Activated naive CD4-positive, alpha-beta T cell treated with anti-CD3 and anti-CD28 coated beads for 36 hours (primary cell): ENCODE measurements at places on chromosomes 2 and 18. TPM values are rescaled to one million over a fixed set of nuclear protein-coding genes. Genes with fewer than 3 reads are reported as not detected.

GRCh38 chr2:174078275-174078674 is 113.1 kb upstream of the SP3 start:
- DNase-seq = no peak

Gene B4GALT6
- total RNA-seq = 2.7 TPM

DNA sequence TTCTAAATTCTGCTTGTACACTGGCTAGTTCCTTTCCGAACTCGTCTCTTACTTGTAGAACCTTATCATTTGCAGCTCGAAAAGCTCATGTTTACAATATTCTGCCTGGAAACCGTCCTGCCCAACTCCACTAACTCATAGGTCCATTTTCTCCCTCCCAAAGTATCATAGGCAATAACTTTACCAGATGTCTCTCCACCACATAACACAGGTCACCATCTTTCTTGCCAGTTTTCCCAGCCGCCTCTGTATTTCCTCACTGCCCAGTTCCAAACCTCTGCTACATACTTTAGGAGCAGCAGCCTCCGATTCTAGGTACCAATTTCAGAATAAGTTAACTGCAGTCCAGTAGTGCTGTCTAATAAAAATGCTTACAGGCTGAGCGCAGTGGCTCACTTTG is 259.5 kb downstream of the GLI2 start:
- DNase-seq = no peak

GRCh38 chr2:75361486-75361885 is 162.2 kb upstream of the TACR1 start:
- DNase-seq = no peak

DNA sequence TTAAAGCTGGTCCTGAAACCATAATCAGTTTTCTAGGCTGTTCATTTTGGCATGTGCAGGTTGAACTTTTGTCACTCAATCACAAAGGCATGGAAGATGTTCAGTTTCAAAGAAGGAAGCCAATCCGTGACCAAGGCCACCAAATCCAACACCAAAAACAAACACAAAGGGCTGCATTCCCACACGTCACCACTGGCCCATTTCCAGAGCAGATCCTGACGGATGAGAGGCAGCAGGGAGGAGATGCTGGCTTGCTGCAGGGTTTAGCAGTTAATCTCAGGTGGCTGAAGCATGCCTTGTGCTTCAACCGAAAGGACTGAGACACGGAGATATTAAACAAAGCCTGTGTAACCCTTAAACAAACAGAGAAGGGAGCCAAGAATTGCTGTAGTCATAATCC is 191.9 kb upstream of the CTAGE1 start:
- no peak for DNase-seq

Gene SCYGR6
- not detected for total RNA-seq

DNA sequence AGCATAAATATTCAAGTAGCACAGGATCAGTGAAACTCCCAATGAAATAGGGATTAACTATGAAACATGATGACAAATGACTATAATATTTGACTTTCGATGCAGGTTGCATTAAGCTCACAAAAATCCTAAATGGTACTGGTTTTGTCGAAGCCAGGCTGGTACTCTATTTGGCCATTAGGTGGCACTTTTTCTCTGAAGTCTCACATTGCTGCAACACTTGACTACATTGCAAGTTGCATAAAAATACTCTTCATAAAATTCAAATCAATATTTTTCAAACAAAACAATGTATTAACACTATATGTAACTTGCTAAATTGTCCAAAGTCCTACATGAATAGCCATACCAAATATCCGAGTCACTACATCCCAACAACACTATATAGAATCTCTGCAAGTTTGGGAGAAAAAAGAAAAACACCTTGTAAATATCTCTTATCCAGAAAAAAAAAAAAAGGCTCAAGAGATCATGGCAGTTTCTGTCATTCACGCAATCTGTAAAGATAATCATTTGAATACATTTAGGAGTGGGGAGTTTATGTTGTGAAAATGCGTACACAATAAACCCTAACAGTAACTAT is 9.5 kb downstream of the RTTN start:
- DNase-seq = peak; percentile 31

- no peak for DNase-seq
Observed at GRCh38 chr2:128139624-128140023, 48.6 kb downstream of the UGGT1 start.

DNA sequence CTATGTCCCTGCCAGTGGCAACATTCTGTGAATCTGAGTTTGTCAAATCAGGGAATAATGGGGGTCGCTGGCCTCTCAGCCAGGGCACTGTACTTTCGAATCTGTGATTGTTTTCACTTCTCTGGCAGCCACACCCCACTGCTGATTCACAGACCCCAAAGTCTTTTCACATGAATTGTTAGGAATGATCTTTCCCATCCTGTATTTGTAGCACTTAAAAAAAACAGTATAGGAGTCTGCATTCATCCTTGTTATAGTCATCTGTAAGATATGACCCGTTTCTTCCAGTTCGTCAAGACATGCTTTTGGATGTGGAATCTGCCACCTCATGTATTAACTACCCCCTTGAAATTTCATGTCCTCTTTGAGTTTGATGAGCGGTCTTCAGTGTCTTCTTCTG is 928 bp downstream of the NAGK start:
- no peak for DNase-seq

- no peak for DNase-seq
Observed at GRCh38 chr18:68472701-68473295, 242.1 kb downstream of the TMX3 start.

DNA sequence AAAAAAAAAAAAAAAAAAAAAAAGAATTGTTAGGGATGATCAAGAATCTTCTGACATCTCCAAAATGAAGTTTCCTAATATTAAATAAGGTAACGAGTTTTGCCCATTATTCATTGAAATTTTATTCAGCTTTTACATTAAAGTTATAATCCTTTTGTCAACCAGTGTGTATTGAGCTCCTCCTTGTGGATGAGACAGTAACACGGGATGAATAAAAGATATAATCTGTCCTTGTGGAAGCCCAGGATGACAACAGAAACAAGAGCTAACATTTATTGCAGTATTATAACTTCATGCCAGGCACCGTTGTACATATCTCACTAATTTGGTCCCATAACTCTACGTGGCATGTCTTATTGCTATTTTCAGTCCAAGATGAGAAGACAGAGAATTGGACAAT is 33.4 kb upstream of the SERPINB7 start:
- no peak for DNase-seq

GRCh38 chr2:75360945-75361344 is 161.6 kb upstream of the TACR1 start:
- no peak for DNase-seq

Gene PLEK
- total RNA-seq = 0.77 TPM

DNA sequence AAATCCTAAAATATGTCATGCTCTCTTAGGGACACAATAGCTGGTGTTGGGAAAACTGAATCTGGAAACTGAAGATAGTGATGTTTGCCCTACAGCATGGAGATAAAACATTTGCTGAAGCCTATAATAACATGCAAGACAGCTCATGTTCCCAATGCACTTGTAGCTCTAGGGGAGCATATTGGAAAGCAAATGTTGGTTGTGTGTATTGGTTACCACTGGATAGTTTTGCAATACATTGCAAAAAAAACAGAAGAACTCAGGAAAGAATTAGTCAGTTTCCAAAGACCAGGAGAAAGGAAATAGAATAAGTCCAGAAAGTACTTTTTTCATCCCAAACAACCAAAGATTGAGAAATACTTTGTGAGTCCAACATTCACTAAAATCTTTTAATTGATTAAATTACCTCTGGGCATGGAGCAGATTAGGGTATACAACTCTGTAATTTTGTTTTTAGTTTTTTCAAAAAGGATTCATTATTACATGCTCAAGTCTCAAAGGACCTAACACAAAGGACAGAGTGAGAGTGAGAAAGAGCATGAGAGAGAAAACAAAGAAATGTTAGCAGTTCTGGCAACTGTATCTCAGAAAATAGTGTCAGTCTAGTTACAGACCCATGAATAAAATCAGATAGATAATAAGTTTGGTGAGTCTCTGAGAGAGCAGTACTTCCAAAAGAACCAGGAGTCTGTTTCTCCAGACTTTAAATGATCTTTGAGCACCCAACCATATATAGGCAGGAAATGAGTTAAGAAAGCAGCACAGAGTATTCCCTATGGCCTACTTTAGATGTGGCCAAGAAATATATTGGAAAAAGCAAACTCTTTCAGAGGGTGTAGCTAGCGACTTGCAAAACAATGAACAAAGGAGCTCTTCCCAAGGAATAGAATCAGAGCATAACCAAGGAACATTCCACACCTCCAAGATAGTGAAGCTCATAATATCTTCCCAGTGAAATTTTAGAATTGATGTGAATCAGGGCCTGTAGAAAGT is 36.6 kb upstream of the COL3A1 start:
- no peak for DNase-seq

DNA sequence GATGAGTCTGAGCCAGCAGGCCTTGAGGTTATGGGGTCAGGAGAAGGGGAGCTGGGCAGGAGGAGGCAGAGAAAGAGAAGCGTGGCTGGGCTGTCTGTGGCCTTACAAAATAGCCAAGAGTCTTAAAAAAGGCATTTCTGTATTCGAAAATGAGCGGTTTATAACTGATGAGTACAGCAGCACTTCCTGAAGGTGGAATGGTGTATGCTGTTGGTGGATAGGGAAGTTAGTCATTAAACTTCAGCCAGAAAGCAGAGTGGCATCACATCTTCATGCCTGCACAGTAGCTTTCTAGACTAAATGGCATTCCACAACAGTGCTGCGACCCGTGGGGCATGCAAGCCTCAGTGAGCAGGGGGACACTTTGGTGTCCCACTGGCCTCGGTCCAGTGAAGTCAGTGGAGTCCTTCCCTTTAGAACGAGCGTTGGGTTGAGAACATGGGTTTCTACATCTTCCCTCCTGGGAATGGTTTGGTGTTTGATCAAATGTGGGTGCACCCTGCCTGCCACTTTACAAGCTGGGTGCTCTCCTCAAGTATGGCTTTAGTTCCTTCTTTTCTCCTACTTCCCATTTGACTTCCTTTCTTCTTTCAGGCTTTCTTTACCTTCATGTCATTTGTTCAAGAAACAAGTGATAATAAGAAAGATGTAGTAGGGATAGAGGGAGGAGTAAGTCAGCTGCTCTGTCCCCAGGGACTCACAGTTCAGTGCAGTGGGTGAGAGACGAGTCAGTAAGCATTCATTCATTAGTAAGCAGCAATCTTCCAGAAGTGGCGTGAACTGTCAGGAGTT is 96.3 kb downstream of the ARMC9 start:
- DNase-seq = no peak

Gene GBX2
- not detected for total RNA-seq

GRCh38 chr2:86221066-86221684 is 21.9 kb downstream of the MRPL35 start:
- peak; percentile 80 for DNase-seq

DNA sequence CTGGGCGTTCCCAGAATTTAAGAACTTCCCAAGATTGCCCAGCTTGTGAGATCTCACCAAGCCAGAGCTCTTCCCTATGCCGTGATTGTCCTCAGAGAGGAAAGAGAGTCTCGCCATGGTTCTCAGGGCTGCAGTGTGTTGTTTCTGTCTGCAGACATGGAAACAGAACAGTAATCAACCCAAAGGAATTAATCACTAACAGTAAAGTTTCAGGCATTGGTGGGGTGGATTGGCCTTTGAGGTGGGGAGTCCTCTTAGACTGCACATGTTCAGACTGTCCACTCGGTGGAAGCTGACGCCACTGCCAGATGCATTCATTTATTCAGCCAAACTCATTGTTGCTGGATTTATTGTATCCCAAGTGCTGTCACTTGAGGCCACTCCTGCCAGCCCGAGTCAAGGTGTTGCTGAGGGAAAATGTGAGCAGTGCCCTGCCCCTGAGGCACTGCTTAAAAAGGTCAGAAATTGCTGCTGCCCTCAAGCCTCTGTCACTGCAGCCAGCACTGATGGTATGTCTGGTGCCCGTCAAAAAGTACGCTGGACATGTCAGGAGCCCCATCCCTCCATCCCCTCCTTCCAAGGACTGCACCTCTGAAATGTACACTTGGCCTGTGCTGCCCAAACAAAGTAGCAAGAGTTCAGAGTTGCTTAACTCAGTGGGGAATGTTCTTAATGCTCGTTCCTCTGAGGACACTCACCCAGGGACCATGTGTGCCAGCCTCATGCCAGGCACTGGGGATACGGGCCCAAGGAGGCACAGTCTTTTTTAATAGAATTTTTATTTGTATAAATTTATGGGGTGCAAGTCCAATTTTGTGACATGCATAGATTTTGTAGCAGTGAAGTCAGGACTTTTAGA is 201.0 kb downstream of the GLI2 start:
- no peak for DNase-seq

- DNase-seq = no peak
Observed at GRCh38 chr2:51866361-51866760, 834.4 kb upstream of the NRXN1 start.

GRCh38 chr2:152505495-152505906 is 170.5 kb downstream of the FMNL2 start:
- DNase-seq = no peak

- no peak for DNase-seq
Observed at GRCh38 chr2:171393487-171393886, 40.3 kb downstream of the METTL8 start.

- DNase-seq = peak; percentile 63
Observed at GRCh38 chr2:68594674-68595492, 48.5 kb upstream of the PROKR1 start.

DNA sequence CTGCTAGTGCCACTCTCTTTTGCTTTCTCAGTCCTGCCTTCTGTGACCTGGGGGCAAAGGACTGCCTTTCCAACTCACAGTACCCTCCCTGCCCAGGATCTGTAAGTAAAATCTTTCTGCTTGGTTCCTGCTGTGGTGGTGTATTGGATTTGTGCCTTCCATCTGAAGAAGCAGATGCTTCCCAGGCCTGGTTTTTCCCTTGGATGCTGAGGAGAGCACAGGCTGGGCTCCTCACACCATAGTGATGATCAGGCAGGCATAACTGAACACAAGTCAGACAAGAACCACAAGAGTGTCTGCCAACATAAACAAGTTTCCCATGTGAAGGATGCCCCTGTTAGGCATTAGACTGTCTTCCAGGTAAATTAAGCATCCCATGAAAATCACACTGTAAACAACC is 121.3 kb upstream of the NRXN1 start:
- no peak for DNase-seq

Gene HRH4
- total RNA-seq = not detected

DNA sequence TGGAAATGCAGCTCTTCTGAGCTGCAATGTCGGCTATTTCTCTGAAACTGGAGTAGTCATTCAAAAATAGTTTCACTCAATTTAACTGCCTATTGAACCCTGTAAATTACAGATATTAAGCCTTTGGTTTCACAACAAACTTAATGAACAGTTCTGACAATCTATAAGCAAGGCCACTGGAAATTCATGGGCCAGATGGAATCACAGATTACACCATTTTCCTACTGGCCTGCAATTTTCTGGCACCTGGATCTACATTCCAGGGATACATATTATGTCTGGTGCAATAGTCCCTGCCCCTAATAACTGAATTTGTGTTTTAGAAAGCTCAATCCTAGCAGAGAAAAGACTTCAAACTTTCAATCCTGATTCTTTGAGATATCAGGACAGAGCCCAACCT is 551.7 kb downstream of the RNF144A start:
- DNase-seq = no peak

- DNase-seq = no peak
Observed at GRCh38 chr2:26169226-26169625, 3.7 kb upstream of the GAREM2 start.

GRCh38 chr2:24104110-24104650 is 19.0 kb downstream of the PFN4 start:
- no peak for DNase-seq

Gene REEP1
- 0.37 TPM for total RNA-seq

Gene CERKL
- 0.14 TPM for total RNA-seq
